ENCODE measurements at places on chromosomes 1 and 21. TPM values are rescaled to one million over a fixed set of nuclear protein-coding genes. Genes with fewer than 3 reads are reported as not detected.

Gene B3GALT2
- total RNA-seq, result 0.25 TPM

Gene AGBL4
- 0.65 TPM for total RNA-seq

Gene FLVCR1
- total RNA-seq, result 3.3 TPM

Gene RAD54L
- total RNA-seq, result 0.28 TPM

GRCh38 chr1:240912821-240913220, 300.9 kb upstream of the GREM2 start:
- no peak for DNase-seq

GRCh38 chr1:180525715-180526039, 23.3 kb upstream of the ACBD6 start:
- DNase-seq, result no peak

DNA sequence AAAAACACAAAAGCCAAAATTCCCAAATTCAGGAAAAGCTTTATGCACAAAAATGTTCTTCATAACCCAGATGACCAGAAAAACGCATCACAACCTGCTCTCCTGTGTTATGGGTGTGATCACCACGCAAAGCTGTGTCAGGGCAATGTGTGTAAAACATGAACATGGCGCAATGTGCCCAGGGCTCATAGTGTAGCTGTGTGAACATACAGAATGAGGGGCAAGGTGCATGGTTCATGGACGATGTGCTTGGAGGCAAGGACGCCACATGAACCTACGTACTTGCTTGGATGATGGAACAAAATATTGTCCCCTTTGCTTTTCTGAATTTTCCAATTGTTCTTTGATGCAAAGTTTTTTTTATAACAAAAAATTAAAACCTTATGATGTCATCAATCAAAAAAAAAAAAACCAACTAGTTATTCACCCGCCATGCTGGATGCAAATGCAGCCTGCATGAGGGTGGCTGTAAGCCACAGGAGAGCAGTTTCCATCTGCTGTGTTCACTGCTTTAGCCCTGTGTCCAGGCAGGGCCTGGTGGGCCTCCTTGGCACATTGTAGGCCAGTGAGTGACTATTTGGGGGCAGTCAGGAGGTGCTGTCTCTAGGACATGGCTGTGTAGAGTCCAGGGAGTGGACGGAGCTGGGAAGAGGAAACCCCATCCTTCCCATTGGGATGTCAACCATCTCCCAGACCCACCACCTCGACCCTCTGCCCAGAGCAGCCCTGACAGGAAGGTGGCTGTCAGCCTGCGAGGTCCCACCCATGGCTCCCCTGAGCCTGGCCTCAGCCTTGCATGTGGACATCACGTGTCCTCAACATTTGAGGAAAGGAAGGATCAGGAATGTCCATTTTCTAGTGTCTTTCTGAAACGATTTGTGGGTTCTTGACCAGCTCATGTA, 13.6 kb downstream of the KRTAP10-1 start:
- no peak for DNase-seq

DNA sequence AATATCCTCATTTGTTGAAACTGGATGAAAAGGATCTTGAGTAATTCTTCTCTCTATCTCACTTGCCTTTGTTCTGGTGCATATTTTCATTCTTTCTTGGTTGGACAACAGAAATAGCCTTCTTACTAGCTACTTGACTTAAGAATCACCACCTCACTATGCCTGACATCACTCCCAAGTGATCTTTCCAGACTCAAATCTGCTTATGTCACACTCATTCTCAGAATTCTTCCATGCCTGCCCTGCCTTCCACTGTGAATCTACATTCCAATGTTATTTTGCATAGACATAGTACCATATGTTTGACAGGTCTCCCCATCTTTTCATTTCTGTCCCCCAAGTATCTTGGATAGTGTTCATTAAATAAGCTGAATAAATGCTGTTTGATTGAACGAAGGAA, 78.5 kb upstream of the DPYD start:
- DNase-seq, result no peak

DNA sequence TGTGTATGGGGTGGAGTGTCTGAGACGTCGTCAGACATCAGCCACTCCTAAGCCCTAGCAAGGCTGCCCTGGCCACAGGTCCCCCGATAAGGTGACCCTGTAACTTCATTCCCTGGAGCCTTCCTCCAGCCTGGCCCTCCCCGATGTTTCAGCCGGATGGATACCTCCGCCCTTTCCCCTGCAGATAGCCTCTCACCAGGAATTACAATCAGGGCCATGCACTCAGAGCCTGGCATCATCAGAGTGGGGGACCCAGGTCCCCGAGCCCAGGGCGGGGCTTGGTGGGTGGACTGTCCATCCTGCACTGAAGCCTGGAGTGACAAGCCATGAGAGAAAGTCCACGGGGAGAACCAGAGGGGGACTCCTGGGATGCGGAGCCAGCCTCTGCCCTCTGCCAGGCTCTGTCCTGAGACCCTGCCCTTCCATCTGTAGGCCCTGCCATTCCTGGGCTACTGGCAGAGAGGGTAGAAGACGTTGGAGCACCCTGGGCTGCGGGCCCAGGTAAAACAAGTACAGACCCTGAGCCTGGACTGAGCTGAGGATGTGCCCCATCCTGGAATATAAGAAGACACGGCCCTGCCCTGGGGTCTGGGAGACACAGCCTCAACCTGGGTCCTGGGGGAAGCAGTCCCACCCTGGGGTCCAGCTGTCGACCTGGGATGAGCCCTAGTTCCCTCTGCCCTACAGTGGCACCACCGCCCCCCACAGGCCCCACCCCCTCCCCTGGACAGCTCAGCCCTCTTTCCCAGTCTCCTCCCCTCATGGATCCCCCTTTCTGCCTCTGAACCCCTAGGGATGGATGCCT, 16.8 kb upstream of the ARF1 start:
- no peak for DNase-seq

DNA sequence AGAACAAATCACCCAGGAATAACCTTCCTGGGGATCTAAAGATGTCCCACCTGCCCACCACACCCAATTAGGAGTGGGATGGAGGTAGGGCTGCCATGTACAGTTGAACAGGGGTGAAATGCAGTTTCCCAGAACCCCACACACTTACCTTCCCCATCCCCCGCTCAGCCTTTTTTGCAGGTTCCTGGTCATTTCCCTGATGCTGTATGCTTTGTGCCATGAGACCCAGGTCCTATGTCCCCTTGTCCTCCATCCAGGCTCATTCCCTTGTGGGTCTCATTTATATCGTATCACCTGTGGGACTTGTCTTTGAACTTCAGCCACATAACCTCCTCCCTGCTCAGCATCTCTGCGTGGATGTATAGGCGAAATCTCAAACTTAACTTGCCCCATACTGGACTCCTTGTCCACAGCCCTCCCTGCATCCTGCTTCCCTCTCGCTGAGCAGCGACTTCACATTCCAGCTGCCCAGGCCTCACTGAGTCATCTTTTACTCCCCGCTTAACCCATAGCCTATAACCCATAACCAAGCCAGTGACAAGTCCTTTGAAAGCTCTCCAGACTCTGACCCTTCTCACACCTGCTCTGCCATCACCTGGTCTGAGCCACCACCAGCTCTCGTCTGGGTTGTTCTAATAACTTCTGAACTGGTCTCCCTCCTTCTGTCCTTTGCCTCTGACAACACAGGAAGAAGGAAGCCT, 4.7 kb downstream of the LDLRAD2 start:
- no peak for DNase-seq

DNA sequence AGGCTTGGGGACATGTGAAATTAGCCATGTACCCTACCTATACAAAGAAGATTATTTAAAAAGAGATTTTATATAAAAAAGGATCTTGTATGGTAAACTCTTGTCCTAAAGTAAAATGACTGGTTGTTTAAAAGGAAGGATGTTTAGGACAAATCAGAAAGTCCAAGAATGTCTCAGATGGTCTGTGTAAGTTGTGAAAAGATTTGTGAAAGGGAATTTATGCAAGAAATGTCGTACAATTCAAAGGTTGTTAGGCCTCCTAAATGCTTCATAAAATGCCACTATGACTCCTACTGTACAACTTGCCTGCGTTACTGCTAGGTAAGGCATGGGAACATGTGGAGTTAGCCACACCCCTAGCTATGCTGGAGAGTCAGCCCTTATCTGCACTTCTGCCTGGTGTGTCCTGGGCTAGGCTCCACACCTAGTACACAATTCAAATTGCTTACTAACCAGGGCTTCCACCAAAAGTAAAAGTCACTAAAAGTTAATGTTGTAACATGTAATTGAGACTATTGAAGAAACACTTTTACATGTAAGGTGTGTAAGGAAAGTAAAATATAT, 19.7 kb downstream of the PRDX6 start:
- no peak for DNase-seq

DNA sequence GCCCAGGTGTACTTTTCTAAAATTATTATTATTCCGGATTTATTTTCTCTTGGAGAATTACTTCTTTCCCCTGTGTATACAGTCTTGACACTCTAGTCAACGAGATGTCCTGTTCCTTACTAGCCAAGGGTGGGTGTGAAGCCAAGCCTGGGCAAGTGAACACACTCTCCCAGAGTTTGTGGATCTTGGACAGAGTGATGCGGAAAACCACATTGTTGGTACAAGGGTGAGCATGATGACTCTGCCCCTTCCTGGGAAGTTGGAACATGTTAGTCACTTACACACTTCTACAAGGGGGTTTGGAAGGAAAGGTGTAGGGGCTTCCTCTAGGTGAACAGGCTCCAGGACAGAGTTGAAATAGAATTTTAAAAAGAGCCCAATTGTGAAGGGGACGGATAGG, 20.0 kb upstream of the RD3 start:
- no peak for DNase-seq

DNA sequence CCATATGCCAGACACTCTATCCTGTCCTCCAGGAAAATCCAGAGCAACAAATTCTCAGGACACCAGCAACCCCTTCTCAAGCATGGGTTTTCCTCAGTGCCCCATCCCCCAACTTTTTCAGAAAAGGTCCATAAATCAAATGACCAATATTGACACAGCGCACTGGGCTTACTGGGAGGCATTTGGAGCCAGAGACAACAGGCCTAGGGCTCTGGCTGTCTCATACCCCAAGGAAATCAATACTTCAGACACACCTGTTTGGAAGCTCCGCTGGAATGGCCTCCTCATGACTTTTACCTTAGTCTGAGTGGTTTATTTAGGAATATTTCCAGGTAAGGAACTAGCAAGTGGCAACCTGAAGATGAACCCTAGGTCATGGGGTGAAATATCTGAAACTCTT, 66.9 kb upstream of the TNR start:
- no peak for DNase-seq

GRCh38 chr1:119141660-119142059, 1.2 kb upstream of the WARS2 start:
- DNase-seq, result no peak

GRCh38 chr1:2492091-2492490, 16.0 kb downstream of the PLCH2 start:
- DNase-seq, result no peak

- no peak for DNase-seq
Measured at GRCh38 chr1:23159963-23160877, 8.4 kb downstream of the LUZP1 start.

DNA sequence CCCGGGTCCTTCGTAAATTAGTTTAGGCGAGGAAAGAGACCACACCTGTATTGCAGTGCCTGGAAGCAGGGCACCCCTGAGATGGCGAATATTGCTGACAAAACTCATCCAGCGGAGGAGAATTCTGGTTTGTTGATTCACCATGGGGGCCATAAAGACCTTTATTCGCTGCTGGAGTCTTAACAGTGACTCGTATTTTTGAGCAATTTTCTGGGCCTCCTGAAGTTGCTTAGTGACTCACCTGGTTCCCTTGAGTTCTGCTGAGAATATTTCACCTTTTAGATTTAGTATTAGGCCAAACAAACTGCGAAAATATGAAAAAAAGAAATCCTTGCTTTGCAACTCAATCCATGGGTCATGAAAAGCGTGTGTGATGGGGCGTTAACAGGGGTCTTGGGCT, 20.6 kb upstream of the H6PD start:
- no peak for DNase-seq

- DNase-seq, result no peak
Measured at GRCh38 chr21:26587736-26588201, 14.7 kb upstream of the CYYR1 start.

DNA sequence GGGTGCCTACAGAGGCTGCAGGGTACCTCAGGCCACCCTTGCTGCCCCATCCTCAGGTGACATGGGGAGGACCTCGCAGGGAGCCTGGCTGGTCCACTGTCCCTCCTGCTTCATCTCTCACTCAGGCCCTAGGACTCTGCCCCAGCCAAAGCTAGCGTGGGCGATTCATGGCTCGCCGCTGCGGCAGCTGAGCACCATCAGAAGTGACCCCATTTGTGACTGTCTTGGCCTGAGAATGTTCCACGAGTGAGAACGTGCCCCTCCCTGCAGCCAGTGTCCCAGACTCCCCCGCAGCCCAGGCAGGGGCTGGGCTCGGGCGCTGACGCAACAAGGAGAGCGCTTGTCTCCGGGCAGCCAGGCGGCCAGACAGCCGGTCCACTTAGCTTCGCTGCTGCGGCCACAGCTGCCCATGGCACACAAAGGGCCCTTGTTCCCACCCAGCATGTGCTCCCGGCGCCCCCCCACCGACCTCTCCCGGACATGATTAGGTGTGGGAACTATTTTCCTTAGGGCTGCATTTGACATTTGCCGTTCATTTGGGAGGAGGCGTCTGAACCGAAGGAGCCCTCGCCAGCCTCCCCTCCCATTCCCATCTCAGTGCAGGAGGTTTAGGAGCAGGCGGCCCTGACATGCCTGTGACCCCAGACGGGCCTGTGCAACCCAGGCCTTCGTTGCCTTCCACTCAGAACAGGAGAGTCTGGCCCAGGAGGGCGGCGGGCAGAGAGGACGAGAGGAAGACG, 19.3 kb upstream of the POFUT2 start:
- DNase-seq, result no peak

All from omental fat pad (tissue), 4 donors.